ENCODE measurements at places on chromosomes 12 and 14. TPM values are rescaled to one million over a fixed set of nuclear protein-coding genes. Genes with fewer than 3 reads are reported as not detected.

OR4K13 gene
- not detected for total RNA-seq

GALNT8 gene
- 17.7 TPM for total RNA-seq

ANG gene
- 19.8 TPM for total RNA-seq

EFCAB11 gene
- total RNA-seq, result 7.0 TPM

AICDA gene
- total RNA-seq, result 1.8 TPM

TAS2R43 gene
- total RNA-seq, result 6.7 TPM

KRT8 gene
- total RNA-seq, result 2,452 TPM

EPS8 gene
- total RNA-seq, result 168 TPM
